Right renal pelvis (tissue), 4 donors: ENCODE measurements at places on chromosomes 2 and 18.

- no peak for DNase-seq
Observed at GRCh38 chr2:10276481-10277292, 26.0 kb upstream of the HPCAL1 start.

DNA sequence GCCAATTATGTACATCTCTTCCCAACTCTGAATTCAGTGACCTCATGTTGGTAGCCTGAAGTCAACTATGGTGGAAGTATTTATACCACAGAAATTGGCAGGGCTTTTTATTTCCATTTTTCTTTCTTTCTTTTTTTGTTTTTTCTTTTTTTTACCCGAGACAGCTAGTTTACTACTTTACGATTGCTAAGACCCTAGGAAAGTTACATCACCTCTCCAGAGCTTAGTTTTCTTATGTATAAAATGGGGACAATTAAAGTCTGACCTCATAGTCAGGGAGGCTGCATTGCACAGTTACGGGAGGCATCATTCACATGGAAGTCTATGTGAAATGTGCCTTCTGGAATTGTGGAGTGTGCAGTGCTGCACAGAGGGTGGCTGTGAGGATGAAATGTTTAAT, 194.3 kb downstream of the MTX2 start:
- DNase-seq: no peak

- no peak for DNase-seq
Observed at GRCh38 chr2:109348671-109349502, 219.9 kb downstream of the SH3RF3 start.

DNA sequence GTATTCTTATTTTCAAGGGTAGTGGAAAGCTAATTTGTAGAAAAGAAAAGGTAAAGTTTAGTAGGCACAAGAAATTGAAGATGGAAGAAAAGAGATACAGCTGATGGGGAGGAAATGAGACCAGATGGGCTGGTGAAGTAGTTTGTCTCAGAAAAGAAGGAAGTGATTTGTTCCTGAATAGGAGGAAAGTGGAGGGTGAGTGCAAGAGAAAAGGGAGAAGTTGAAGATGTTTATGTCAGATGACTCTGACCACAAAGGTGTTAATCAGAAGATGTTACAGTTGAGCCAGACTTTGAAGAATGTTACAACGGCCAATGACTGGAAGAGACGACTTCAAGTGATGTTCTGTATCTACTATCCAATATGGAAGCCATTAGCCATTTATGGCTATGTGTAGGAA, 21.2 kb downstream of the ZSCAN30 start:
- DNase-seq: no peak

GRCh38 chr18:8368512-8369217, 240.6 kb upstream of the RAB12 start:
- no peak for DNase-seq
